Stimulated activated CD4-positive, alpha-beta T cell treated with anti-CD3 and anti-CD28 coated beads, Interleukin-4, amount 100 ng/mL, for 48 hours (primary cell): ENCODE measurements at places on chromosomes 1 and 21.

DNA sequence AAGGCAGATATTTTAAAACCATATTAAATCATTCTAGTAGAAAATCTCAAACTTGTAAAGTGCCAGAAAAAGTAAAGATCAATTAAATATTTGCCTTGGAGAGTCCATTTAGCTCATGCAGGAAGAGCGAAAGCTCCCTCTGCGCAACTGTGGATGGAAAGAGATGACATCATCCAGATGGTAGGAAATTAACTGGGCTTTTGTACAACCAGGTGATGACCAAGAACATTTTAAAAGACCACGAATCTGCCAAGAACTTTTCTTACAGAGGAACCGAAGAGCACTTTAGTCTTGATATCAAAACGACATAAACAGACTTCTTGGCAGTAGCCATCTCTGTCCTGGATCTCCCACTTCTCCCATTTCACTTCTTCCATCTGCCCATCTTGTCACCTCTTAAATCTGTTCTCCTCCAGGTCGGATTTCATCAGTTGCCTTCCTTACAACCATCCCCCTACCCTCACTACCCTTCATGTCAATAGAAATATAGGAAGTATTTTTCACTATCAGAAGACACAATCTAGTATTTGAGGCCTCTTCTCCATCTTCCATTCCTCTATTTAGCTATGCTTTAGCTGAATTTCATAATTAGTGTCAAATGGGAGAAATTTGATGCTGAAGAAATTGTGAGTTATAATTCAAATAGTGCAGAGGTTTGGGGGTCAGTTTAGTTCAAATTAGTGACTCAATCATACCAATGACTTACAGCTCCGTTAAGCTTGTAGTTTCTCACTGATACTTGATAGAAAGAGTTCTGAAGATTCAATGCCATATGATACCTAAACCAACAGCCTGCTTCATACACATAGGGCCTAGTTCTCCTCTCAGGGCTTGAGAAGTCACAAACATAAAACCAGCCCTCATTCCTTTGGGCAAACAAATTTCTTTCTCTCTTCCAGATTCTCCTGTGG is 22.0 kb upstream of the DNASE2B start:
- no peak for DNase-seq

DNA sequence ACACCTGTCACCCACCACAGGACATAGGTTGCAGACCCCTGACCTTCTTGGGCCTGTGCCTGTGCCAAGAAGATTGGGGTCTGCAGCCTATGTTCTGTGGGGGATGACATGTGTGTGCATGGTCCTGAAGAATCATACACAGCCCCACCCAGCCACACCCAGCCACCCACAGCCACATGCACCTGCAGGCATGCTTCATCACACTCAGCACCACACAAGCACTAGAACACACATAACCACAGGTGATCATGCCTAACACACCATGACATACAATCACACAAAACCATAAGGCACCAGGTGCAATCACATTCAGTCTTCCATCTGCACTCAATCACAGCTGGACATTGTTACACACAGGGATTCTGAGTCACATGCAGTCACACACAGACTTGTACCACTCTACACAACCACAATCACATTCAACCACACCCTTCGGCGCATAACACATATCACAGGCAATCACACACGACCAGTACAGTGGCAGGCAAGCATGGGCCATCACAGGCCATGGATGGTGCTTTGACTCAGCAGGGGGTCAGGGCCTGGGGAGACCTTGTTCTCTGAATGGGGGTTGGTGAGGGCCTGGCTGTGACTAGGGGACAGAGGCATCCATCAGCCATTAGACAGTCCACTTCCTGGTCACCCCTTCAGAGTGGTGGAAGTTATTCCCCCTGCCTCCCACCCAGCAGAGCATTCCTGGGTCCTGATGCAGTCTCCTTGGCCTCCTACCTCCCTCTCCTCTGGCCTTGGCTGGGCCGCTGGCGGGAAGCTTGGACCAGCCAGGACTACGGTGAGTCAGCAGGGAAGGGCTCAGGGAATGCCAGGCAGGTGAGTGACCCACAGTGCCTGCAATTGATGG is 44.3 kb upstream of the EPS8L3 start:
- DNase-seq, result no peak

DNA sequence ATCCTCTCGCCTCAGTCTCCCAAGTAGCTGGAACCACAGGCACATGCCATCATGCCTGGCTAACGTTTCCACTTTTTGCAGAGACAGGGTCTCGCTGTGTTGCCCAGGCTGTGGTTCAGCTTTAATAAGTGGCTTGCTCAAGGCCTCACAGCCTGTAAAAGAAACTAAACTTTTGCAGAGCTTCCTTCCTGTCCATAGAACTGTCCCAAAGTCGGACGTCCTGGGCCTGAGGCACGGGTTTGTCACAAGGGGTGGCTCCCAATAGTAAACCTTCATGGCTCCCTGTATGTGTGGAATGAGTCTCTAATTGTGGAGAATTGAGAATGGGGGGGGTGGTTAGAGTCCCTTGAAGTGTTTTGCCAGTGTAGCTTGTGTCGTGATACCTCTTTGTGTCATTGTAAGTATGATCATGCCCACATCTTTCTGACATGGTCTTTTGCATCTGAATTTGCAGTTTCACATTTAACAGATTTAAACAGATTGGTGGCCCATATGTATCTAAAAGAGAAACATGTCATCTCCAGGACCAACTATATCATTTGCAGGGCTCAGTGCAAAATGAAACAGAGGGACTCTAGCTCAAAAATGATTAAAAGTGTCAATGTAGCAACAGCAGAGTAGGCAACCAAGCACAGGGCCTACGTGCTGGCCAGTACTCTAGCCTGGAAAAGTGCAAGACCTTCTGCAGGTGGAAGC is 332.1 kb downstream of the KIF26B start:
- no peak for DNase-seq

GRCh38 chr1:16019644-16020277 is 1.9 kb upstream of the HSPB7 start:
- DNase-seq, result no peak

DNA sequence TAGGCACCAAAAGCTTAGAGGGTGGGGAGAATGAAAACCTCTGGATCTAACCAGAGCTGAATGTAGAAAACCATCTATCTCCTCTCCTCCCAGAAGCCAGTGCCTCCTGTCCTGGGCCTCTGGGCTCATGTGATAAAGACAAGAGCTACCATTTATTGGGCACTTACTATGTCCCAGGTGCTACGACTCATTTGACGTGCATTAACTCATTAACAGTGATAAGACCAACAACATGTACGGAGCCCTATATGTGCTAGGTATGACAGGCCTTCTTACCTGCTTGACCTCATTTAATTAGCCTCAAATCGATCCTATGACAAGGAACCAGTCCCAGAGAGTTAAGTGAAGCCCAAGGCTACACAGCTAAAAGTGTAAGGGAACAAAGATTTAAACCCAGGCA is 19.7 kb downstream of the CAPZB start:
- DNase-seq, result no peak
